ENCODE measurements at places on chromosomes 1 and 21.

DNA sequence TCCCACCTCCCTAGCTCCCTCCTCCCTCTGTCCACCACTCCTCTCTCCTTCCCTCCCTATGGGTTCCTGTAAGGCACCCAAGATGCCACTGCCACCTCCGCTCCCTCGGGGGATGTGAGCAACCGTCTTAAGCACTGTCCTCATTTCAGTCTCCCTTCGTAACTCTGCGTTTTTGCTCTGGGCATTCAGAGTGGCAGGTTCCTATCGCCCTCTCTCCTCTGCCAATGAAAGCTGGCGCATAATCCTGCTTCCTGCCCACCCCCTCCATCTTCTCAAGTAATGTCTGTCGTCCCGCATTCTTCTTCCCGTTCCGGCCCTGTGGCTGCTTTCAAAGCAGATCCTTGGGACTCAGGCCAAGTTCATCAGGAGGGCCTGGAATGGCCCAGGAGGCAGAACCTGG is 253.9 kb upstream of the TMEM51 start:
- DNase-seq, result no peak

DNA sequence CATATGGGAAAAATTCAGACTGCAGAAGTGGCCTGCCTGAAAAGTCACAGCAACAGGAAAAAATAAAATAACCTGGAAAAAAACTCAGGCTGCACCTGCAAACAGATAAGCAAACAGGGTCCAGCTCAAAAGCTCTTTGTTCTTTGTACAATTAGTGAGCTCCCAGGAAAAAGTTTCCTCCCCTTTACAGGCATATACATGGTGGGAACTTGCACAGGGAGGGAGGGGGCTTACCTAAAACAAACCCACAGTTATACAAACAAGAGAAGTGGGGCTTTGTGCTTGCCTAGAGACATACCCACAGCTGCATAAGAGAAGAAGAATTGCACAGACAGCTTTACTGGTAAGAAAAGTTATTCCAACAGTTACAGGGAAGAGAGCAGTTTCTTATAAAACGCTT is 31.7 kb upstream of the COG2 start:
- DNase-seq, result no peak

GRCh38 chr1:173332026-173332425 is 124.9 kb upstream of the TNFSF4 start:
- DNase-seq, result no peak

GRCh38 chr1:12107718-12108117 is 44.6 kb downstream of the TNFRSF8 start:
- no peak for DNase-seq

DNA sequence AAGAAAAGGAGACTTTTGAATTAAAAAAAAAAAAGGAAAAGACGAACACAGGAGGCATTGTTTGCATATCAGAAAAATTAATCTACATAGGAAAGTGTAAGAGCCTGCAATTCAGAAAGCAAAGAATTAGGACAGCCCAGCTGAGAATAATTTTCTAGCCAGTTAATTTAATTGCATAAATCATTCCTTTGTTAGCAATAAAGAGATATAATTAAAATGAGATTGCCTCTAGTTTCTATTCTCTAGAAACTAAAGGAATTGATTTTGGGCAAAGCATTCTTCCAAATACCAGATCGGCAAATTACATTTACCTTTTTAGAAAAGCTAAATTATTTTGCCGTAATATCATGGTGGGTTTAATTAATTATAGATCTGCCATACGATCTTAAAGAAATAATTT is 46.0 kb downstream of the NUF2 start:
- no peak for DNase-seq

DNA sequence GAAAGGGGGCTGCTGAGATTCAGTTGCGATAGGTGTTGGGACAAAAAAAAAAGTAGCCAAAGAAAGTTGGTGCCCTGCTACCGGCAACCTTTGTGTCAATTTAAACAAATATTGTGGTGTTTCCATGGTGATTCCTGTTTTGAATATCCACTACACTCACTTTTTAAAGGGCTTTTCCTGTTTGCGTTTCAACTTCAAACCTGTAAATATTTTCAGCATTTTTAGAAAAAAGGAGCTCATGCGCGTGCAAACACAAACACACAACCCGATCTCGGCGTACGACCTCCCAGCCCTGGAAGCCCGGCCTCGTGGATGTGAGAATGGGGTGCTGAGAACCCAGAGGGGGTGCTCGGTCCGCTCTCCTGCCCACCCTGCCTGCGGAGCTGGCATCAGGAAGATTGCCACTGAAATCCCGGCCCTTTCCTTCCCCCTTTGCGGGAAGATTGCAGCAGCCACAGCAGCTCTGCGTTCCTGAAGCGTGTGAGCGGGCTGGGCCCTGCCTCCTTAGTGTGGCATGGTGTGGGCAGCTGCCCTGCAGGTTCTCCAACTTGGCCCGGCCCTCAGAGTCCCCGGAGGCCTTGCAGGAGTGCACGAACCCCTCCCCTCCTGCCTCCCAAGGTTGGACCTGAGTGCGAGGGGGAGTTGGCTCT is 34.8 kb downstream of the CASZ1 start:
- no peak for DNase-seq

GRCh38 chr1:200912737-200913407 is 18.2 kb downstream of the INAVA start:
- DNase-seq, result no peak

- peak; percentile 59 for DNase-seq
These were observed 759 bp downstream of the AHCTF1 start for GRCh38 chr1:246930830-246931548.

GRCh38 chr1:235883261-235883927 is 16.7 kb upstream of the LYST start:
- DNase-seq, result peak; percentile 42

All from T-helper 2 cell treated with Interferon-gamma antibody and Interleukin-4, amounts not matched to agents 5 μg/mL and 100 μg/mL, for 36 hours (primary cell).